ENCODE measurements at places on chromosomes 16 and 17.

DNA sequence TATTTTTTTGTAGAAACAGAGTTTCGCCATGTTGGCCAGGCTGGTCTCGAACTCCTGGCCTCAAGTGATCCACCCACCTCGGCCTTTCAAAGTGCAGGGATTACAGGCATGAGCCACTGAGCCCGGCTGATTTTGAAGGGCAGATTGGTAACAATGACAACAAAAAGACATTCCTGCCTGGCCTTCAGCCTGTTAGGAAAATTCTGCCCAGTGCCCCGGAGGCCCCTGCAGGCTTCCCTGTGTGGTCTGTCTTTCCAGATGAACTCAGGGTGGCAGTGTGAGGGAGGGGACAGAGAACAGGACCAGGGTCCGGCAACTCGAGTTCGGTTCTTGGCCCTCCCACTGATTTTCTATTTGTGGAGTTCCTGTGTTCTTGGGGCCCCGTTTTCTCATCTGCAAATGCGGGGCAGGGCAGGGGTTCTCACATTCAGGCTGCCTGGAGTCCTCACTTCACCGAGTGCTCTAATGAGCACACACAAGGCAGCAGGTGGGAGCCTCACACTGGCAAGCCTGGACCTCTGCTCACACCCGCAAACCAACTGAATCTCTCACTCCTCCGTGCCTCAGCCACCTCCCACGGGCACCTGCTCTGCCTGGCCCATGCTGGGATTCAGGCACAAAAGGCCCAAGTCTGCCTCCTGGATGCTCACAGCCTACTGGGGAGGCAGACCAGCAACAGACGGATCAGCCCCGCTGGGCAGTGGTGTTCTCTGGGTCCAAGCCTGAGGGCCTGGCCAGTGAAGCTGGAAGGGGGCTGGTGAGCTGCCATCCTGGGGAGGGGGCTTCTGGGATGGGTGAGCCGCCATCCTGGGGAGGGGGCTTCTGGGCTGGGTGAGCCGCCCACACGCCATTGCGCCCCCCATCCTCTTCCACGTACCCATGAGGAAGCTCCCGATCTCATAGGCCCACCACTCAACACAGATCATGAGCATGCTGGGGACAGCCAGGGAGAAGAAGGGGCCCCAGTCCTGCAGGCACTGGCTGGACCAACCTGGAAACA is 10.3 kb downstream of the SLC47A2 start:
- no peak for DNase-seq

DNA sequence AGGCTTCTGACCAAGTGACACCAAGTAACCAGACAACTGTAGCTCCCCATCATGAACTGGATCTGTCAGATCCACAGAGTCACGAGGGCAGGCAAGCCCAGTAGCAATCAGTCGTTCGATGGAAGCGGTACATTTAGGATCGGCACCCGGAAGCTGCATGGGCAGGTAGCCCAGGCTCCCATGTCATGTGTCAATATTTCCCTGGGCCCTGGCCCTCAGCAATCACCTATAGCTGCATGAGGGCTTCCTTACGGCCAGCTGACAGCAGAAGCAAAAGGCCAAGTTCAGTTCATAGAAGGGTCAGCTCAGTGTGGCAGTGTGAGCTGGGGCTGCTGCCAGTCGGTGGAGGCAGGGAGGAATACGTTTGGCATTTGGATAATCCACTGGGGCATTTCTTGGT is 31.8 kb downstream of the MRPS23 start:
- no peak for DNase-seq

GRCh38 chr16:14236401-14236800 is 165.3 kb downstream of the MRTFB start:
- no peak for DNase-seq

GRCh38 chr16:17083628-17084027 is 387.1 kb downstream of the XYLT1 start:
- no peak for DNase-seq

DNA sequence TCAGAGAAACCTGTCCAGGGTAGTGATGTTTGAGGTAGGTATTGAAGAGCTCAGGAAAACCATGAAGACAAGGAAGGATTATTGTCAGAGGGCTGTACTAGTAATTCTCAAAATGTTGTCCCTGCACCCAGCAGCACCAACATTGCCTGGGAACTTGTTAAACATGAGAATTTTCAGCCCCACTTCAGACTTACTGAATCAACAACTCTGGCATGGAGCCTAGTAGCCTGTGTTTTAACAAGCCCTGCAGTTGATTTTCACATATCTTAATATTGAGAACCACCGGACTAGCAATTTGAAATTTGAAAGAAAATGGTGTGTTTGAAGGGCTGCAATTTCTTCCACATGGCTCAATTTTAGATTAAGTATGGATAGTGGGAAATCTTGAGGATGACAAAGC is 2.8 kb upstream of the KIF2B start:
- DNase-seq: no peak

DNA sequence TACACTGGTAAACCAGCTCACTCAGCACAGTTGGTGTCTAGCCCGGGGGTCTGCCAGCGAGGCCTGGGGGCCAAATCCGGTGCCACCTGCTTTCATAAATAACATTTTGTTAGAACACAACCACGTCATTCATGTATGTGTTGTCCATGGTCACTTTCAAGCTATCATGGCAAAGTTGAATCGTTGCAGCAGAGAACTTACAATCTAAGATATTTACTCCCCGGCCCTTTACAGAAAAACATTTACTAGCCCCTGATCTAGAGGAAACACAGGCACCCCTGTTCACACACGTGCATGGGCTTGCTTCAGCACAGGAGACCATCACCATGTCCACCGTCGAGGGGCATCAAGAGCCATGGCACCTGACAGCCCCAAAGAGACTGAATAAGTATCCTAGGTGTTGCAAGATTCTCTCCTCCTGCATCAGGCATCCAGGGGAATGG is 111.4 kb upstream of the DNAH9 start:
- DNase-seq: no peak

- DNase-seq: no peak
These were observed 208.2 kb upstream of the CHMP6 start for GRCh38 chr17:80783486-80783885.

GRCh38 chr17:62611292-62611691 is 16.2 kb upstream of the MRC2 start:
- DNase-seq: no peak

Measured in activated naive CD4-positive, alpha-beta T cell treated with anti-CD3 and anti-CD28 coated beads, Interleukin-2, amount 10 ng/mL, durations not matched to agents 7 days and 5 days (primary cell).